ENCODE measurements at places on chromosomes 7 and 10.

DNA sequence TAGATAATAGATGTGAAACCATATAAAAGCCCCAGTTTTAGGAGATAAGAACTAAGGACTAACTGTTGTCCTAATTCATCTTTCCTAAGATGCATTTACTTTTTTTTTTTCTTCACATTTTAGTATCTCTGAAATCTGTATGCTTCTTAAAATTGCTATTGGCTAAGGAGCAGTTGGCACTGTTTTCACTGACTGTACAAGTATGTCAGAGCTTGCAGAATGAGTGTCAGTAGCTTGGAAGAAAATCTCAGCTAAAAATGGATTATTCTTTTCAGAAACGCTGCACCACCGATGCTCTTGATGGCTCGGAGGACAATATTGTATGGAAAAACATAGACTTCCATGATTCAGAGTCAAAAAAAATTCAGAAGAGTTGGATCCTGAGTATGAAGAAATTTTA, 91.1 kb upstream of the DNAJB12 start:
- DNase-seq = no peak

- no peak for DNase-seq
Measured at GRCh38 chr10:33669904-33670303, 335.4 kb upstream of the NRP1 start.

DNA sequence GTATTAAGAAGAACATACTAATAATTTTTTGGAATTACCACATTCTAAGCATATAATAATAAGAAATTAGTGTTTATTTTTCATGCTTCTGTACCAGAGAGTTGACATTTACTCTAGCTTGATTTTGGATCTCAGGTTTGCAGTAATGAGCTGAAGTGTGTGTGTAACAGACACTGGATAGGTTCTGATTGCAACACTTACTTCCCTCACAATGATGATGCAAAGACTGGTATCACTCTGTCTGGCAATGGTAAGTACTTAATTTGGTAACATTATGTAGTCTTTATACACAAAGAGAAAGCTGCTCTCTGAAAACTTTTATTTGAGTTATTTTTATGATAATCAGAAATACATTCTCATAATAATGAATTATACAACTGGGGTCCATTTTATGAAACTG, 54.1 kb downstream of the SRI start:
- no peak for DNase-seq

DNA sequence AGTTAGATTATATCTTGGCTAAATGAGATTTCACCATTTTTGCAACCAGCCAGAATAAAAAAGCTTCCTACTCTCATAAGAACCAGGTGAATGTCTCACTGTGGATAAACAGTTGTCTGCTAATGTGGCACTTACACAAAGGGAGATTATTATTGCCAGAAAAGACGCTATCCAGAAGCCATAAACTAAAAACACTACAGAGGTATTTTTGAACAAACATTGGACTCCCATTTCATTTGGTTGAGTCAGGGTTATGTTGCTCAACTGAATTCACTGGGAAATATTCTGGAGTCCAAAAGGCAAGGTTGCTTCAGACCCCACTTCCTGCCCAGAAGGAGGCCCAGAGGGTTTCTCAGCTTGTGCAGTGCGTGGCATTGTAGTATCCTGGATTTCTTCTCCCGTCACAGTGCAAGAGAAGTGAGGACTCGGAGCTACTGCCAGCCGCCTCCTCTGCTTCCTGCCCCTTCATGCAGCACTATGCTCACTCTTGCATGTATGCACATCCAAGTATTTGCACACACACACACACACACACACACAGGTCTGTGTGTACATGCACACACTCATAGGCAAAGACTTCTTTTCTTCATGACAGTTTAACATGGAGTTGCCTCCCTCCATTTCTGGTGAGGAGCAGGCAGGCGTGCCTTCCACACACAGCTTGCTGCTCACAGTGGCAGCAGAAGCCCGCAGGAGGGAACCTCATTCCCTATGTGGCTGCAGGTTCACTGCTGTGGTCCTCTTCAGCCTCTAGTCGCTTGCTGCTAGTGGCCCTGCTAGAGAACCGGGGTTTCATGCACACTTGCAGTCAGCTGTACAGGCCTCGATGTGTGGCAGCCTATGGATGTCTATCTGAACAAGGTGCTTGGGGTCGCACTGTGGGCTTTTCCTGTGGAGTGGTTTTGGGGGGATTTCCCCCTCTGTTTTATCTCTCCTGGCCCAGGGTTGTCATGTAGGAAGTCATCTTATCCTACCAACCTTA, 10.1 kb downstream of the DENND10 start:
- DNase-seq = no peak

DNA sequence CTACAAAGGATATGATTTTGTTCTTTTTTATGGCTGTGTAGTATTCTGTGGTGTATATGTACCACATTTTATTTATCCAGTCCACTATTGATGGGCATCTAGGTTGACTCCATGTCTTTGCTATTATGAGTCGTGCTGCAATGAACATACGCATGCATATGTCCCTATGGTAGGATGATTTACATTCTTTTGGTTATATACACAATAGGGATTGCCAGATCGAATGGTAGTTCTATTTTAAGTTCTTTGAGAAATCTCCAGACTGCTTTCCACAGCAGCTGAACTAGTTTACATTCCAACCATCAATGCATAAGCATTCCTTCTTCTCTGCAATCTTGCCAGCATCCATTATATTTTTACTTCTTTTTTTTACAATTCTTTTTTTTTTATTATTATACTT, 35.6 kb upstream of the FAM13C start:
- no peak for DNase-seq

- DNase-seq = no peak
Measured at GRCh38 chr10:99224766-99225165, 10.9 kb downstream of the HPSE2 start.

- DNase-seq = no peak
Measured at GRCh38 chr7:88928276-88928675, 132.7 kb upstream of the TEX47 start.

- no peak for DNase-seq
Measured at GRCh38 chr7:72538856-72539255, 126.7 kb upstream of the CALN1 start.

- no peak for DNase-seq
Measured at GRCh38 chr7:14389595-14389994, 400.1 kb upstream of the ETV1 start.

DNA sequence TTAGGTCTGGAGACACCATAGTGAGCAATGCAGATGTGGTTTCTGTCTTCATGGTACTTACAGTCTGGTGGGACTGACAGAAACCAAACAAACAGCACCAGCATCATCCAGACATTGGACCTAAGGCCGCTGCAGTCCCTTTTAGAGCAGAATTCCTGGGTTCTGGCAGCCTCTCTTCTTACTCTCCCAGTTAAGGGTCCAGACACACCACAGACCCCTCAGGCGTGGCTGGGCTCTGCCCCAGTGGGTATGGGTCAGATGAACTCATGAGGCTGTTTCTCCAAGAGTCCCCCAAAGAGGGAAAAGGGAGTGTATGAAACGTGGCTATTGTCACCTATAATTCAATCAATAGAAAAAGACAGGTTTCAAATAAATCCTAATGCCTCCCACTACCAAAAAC, 31.3 kb downstream of the PRLHR start:
- DNase-seq = no peak

- no peak for DNase-seq
Measured at GRCh38 chr10:96044736-96045135, 1.4 kb downstream of the CCNJ start.

DNA sequence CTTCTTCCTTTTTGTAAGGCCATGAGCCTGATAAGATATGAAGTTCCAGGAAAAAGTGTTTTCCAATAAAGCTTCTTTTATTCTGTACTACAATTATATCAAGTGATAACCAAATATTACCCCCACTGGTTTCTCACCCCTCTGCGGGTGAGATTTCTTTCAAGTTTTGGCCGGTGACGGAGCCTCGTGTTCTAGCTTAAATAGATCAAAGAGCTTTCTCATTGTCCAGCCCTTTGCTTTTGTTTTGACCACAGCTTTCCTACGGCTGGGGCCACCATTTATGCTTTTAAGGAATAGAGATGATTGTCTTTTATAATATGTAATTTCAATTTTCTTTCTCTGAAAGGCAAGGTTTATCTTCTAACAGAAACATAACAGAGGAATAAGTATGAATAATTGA, 196.7 kb upstream of the MTPN start:
- DNase-seq = no peak

GRCh38 chr10:42932735-42933447, 144.0 kb upstream of the RET start:
- DNase-seq = no peak

GRCh38 chr10:28946479-28946878, 269.2 kb downstream of the BAMBI start:
- DNase-seq = no peak

DNA sequence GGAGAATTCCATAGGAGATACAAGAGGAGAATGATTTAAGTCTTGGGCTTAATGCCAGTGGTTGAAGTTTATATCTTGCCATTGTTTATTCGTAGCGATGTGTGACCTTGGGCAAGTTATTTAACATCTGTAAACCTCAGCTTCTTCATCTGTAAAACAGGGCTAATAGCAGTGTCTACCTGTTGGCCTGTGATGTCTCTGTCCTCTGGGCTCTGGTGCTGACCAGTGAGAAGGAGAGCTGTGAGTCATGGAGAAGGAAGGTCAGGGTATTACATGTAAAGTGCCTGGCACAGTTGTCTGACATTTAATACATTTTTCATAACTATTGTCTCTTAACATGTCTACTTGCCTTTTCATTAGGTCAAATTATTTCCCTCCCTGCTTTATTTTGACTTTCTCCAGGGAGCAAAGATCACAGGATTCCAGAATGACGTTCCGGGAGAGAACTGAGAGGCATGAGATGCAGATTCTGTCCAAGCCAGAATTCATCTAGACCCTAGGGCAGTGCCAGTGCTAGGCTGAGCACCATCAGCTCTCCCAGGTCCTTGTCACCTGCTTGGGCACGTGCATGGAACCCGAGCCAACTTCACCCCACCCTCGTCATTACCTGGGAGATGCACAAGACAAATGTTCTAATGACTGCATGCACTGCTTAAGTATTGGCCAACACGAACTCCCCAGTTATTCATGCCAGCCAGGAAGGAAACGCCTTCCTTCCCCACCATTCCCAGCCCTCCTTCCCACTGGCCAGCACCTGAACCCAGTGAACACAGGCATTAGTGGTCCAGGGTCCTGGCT, 187.9 kb downstream of the DPY19L1 start:
- peak; percentile 41 for DNase-seq

DNA sequence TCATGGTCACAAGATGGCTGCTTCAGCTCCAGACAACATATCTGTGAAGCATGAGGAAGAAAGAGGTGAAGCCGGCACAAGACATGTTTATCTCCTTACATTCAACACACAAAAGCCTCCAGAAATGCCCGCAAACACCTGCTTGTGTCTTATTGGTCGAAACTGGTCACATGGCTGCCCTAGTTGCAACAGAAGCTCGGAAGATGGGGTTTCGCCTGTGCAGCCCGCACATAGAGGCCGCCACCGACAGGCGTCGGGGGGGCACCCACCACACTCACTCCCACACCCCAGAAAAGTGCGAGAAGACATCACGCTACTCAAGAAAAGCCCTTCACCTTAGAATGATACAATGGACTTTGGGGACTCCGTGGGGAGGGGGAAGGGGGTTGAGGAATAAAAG, 63.0 kb upstream of the MGMT start:
- DNase-seq = no peak

- no peak for DNase-seq
Measured at GRCh38 chr7:48962821-48963505, 38.6 kb downstream of the CDC14C start.

DNA sequence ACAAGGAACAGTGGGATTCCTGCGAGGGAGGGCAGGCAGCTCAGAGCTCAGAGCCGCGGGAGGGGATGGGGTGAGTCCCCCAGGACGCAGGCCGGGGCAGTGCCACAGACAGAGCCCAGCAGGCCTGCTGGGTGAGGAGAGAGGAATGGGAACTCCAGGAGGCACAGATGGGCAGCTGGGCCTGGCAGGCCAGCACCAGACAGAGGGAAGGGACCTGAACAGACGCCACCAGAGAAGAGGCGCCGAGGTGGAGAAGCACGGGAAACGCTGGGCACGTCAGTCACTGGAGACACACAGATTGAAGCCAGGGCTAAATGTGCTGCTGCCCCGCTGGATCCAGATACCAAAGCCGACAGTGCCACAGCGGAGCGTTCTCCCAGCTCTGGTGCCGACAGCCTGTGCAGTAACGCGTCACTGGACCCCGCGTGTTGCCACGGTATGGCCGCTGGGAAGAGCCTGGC, 225.8 kb downstream of the MAD1L1 start:
- DNase-seq = no peak

GRCh38 chr7:21454182-21454581, 26.3 kb downstream of the SP4 start:
- no peak for DNase-seq

- DNase-seq = no peak
Measured at GRCh38 chr10:131694168-131694780, 206.5 kb upstream of the PPP2R2D start.

DNA sequence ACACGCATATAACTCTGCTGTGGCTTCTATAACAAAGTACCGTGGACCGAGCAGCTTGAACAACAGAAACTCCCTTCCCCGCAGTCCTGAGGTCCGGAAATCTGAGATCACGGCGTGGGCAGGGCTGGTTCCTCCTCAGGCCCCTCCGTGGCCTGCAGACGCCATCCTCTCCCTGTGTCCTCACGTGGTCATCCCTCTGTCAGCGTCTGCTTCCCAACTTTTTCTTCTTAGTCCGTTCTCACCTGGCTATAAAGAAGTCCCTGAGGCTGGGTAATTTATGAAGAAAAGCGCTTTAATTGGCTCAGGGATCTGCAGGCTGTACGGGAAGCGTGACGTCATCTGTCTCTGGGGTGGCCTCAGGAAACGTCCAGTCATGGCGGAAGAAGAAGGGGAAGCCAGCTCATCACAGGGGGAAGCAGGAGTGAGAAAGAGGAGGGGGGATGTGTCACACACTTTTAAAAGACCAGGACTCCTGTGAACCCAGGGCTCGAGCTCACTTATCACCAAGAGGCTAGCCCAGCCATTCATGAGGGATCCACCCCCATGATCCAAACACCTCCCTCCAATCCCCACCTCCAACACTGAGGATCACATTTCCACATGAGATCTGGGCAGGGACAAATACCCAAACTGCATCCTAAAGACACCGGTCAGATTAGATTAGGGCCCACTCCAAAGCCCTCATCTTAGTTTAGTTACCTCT, 91.2 kb upstream of the INSIG1 start:
- DNase-seq = no peak

DNA sequence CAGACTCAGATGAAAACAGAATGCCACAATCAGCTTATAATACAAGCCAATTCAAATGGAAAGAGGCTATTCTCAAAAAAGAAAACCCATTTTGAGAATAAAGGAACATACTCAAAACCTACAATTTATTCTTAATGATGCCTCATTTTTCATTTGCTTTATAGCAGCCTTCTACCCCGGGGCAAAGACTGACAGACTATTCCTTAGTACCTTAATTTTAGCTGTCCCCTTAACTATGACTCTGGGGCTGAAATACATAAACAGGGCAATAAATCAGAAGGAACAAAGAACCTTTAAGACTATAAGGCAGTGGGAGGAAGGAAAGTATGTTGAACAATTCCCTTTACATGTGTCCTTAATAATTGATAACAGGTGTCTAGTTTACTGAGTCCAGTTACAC, 76.8 kb downstream of the TMEM106B start:
- no peak for DNase-seq

- no peak for DNase-seq
Measured at GRCh38 chr7:19017374-19017773, 100.1 kb downstream of the TWIST1 start.

GRCh38 chr10:26486304-26486703, 48.2 kb downstream of the APBB1IP start:
- no peak for DNase-seq

GRCh38 chr10:44811072-44811471, 100.1 kb upstream of the TMEM72 start:
- no peak for DNase-seq
